Peyer's patch (tissue), 4 donors: ENCODE measurements at places on chromosomes 3 and 15. TPM values are rescaled to one million over a fixed set of nuclear protein-coding genes. Genes with fewer than 3 reads are reported as not detected.

Gene IL16
- 6.3 TPM for total RNA-seq

Gene PRR23C
- not detected for total RNA-seq

Gene GUCA1C
- not detected for total RNA-seq

Gene P3H2
- total RNA-seq = 7.8 TPM

DNA sequence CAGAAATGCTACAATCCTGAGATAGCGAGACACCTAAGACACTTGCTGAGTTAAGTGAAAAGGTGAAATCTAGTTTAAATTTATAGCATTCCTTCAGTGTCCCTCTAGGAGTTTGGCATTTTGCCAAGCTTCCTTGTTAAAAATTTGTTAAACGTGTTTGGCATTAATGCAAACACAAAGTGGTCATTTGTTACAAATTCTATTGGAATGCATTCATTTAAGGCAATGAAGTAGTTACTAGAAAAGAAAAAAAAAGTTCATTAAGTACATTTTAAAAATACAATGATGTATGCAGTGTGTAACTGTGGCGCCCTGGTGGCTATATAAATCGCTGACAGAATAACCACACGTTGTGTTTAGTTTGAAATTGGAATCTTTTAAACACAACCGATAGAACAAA, 31.3 kb upstream of the WNT5A start:
- H3K36me3 ChIP-seq = no peaks in the 10 kb centered on the region
- no peak for DNase-seq
- H3K4me3 ChIP-seq = no peak overlapping the region
- no peak overlapping the region for H3K27ac ChIP-seq
- H3K27me3 ChIP-seq = no peaks in the 10 kb centered on the region
- no peaks in the 10 kb centered on the region for H3K4me1 ChIP-seq

DNA sequence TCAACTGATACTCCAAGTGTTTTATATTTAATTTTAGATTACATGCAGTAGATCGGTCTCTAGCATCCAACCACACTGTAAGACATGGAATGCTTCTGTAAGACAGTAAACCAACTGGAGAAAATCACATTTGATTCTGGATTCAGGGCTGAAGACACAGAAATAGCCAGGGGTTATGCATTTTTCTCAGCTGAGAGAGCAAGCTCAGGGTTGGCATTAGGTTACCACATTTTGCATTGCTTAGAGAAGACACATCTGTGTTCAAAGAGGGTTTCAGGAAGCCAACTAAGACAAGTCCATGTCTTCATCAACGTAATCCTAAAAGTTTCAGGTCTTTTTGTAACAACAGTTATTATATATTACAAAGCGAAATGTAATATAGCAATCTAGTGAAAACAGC, 27.7 kb upstream of the UNC13C start:
- H3K4me3 ChIP-seq = no peak overlapping the region
- no peaks in the 10 kb centered on the region for H3K4me1 ChIP-seq
- H3K27me3 ChIP-seq = no peaks in the 10 kb centered on the region
- DNase-seq = no peak

DNA sequence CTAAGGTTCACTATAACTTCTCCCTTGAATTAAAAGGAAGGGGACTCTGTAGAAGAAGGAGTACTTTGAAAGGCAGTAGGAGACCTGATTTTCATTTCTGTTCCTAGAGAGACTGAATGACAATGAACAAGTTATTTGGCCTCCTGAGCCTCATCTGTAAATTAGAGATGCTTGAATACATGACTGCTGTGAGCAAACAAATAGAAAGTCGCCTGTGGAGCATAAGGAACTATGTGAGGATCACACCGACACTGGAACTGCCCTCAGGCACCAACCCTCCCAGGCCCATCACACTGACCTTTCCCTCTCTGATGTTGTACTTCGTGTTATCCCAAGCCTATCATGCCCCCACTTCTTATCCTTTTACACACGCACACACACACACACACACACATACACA, 48.6 kb downstream of the IMPG2 start:
- H3K27ac ChIP-seq = no peak overlapping the region
- no peaks in the 10 kb centered on the region for H3K27me3 ChIP-seq
- no peaks in the 10 kb centered on the region for H3K4me1 ChIP-seq
- no peaks in the 10 kb centered on the region for H3K36me3 ChIP-seq
- H3K4me3 ChIP-seq = no peak overlapping the region
- no peak for DNase-seq

- no peak for DNase-seq
- no peaks in the 10 kb centered on the region for H3K4me1 ChIP-seq
- H3K27ac ChIP-seq = no peak overlapping the region
- H3K4me3 ChIP-seq = no peak overlapping the region
- H3K36me3 ChIP-seq = no peaks in the 10 kb centered on the region
- no peaks in the 10 kb centered on the region for H3K27me3 ChIP-seq
These were observed 21.4 kb downstream of the ACAP2 start for GRCh38 chr3:195421400-195421799.

DNA sequence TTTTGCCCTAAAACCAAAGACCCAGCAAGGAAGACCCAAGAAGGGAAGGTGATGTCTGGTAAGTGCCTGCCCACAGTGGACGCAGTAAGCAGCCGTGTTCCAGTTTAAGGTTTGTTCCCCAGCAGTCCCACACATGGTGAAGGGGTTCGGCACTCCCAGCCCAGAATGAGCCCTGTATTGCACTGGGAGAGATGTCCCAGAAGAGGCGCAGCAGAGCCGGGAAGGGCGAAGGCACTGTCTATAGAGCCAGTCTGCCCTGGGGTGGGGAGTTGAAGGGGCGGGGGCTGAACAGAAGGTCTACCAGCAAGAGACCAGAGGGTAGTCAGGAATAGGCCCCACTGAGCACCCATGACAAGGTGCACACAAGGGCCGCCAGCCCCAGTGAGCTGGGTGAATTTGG, 6.4 kb downstream of the TMEM158 start:
- H3K4me1 ChIP-seq = peaks cover 3% of the 10 kb centered on the region
- peaks cover 8% of the 10 kb centered on the region for H3K27me3 ChIP-seq
- no peak overlapping the region for H3K4me3 ChIP-seq
- H3K36me3 ChIP-seq = no peaks in the 10 kb centered on the region
- no peak overlapping the region for H3K27ac ChIP-seq
- no peak for DNase-seq
